Activated T-cell treated with anti-CD3 and anti-CD28 coated beads, Interleukin-2, amount 50 U/mL, for 72 hours (primary cell): ENCODE measurements at places on chromosomes 16 and 17.
A peak's percentile ranks its signal among the peaks of the same experiment; 100 is the strongest.

GRCh38 chr17:63099425-63099824 lies 133.4 kb downstream of the TANC2 start:
- no peak overlapping the region for H3K4me3 ChIP-seq
- peaks cover 4% of the 10 kb centered on the region for H3K4me1 ChIP-seq
- DNase-seq, result no peak
- no peak overlapping the region for H3K27ac ChIP-seq
- H3K27me3 ChIP-seq, result no peaks in the 10 kb centered on the region

DNA sequence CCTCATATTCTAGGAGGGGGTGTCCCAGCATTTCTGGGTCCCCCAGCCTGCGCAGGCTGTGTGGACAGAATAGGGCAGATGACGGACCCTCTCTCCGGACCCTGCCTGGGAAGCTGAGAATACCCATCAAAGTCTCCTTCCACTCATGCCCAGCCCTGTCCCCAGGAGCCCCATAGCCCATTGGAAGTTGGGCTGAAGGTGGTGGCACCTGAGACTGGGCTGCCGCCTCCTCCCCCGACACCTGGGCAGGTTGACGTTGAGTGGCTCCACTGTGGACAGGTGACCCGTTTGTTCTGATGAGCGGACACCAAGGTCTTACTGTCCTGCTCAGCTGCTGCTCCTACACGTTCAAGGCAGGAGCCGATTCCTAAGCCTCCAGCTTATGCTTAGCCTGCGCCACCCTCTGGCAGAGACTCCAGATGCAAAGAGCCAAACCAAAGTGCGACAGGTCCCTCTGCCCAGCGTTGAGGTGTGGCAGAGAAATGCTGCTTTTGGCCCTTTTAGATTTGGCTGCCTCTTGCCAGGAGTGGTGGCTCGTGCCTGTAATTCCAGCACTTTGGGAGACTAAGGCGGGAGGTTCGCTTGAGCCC lies 11.6 kb downstream of the STH start:
- H3K27ac ChIP-seq, result no peak overlapping the region
- H3K4me1 ChIP-seq, result no peaks in the 10 kb centered on the region
- H3K27me3 ChIP-seq, result peaks cover 6% of the 10 kb centered on the region

GRCh38 chr16:50889746-50890145 lies 147.9 kb downstream of the CYLD start:
- H3K36me3 ChIP-seq, result no peaks in the 10 kb centered on the region

DNA sequence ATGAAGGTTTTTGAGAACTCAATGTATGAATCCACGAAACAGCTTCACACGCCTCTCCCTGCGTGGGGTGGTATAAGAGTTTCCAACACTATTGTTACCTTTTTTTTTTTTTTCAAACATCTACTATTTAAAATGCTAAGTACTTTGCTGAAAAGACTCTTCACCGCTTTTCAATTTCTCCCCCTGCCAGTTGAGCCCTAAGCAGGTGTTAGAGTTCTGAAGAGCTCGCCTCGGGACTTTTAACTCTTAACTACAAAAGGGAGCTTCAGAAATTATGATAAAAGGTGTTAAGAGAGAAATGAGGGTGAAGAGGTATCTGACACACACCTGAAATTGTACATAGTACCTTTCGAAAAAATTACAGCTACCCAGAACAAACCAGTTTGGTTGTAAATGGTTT lies 20.9 kb upstream of the PSMD7 start:
- H3K36me3 ChIP-seq, result peaks cover 3% of the 10 kb centered on the region
- H3K27me3 ChIP-seq, result peaks cover 19% of the 10 kb centered on the region
- no peaks in the 10 kb centered on the region for H3K4me1 ChIP-seq
- H3K4me3 ChIP-seq, result no peak overlapping the region

- no peaks in the 10 kb centered on the region for H3K27me3 ChIP-seq
- no peaks in the 10 kb centered on the region for H3K36me3 ChIP-seq
- no peak overlapping the region for H3K4me3 ChIP-seq
- no peak for DNase-seq
- no peaks in the 10 kb centered on the region for H3K4me1 ChIP-seq
- H3K27ac ChIP-seq, result no peak overlapping the region
These were observed 234.7 kb upstream of the MAF start for GRCh38 chr16:79835194-79835593.

GRCh38 chr17:61986898-61987297 lies 59.1 kb upstream of the INTS2 start:
- H3K4me3 ChIP-seq, result no peak overlapping the region
- no peaks in the 10 kb centered on the region for H3K27me3 ChIP-seq
- H3K4me1 ChIP-seq, result no peaks in the 10 kb centered on the region
- no peak overlapping the region for H3K27ac ChIP-seq
- no peak for DNase-seq

GRCh38 chr17:28916302-28916934 lies 13.5 kb upstream of the DHRS13 start:
- DNase-seq, result no peak
- peaks cover 24% of the 10 kb centered on the region for H3K4me1 ChIP-seq
- peak overlapping the region; percentile 72 for H3K27ac ChIP-seq

GRCh38 chr16:10242916-10243315 lies 60.7 kb upstream of the GRIN2A start:
- no peak overlapping the region for H3K4me3 ChIP-seq
- H3K27me3 ChIP-seq, result peaks cover 7% of the 10 kb centered on the region
- no peak overlapping the region for H3K27ac ChIP-seq
- H3K36me3 ChIP-seq, result no peaks in the 10 kb centered on the region
- H3K4me1 ChIP-seq, result no peaks in the 10 kb centered on the region

DNA sequence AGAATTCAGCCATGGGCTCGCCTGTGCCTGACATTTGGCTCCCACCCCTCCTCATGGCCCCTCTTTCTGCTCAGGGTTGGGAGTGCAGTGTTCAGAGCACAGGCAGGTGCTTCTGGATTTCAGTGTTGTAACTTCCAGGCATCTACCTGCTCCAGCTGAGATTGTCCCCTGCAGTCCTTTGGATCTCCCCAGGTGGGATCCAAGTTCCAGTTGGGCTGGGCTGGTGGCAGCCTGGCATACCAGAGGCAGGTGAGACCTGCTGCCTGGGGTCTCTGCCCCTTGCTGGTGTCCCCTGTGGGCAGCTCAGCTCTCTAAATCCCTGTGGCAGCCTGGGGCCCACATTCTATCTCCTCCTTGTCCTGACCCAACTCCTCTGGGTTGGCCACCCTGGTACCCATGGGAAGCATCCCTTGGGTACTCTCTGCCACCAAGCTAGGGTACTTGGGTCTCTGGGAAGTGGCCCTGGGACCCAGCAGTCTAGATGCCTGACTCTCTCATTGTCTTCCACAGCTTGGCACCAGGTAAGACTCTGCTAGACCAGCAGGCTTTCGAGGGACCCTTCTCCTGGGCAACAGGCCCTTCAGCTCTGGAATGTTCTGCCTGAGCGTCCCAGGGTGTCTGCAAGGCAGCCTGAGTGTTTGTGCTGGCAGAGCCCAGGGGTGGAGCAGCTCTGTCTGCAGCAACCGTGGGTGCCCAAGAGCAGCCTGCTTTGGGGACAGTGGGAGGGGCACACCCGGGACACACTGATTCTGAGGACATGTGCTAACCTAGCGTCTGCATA lies 42.5 kb downstream of the DNAH17 start:
- no peaks in the 10 kb centered on the region for H3K36me3 ChIP-seq
- H3K4me3 ChIP-seq, result no peak overlapping the region
- DNase-seq, result no peak
- no peaks in the 10 kb centered on the region for H3K27me3 ChIP-seq

GRCh38 chr17:11720816-11721215 lies 122.5 kb downstream of the DNAH9 start:
- no peak for DNase-seq
- no peaks in the 10 kb centered on the region for H3K4me1 ChIP-seq
- H3K36me3 ChIP-seq, result no peaks in the 10 kb centered on the region
- H3K4me3 ChIP-seq, result no peak overlapping the region
- no peak overlapping the region for H3K27ac ChIP-seq

DNA sequence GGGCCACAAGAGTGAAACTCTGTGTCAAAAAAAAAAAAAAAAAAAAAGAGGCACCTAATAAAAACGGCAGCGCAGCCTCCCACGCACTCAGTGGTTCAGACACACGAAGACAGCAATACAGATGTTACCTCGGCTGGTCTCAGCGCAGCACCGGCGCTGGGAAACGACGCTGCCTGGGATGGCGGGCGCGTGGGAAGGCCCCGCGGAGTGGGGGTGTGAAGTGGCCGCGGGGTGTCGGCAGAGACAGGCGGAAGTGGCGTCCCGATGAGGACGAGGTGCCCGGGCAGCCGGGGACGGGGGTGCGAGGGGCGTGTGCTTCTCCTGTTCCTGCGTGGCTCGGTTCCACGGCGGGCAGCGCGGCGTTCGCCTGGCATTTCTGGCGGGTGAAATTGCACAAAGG lies 179.4 kb downstream of the BANP start:
- no peaks in the 10 kb centered on the region for H3K4me1 ChIP-seq
- no peak overlapping the region for H3K27ac ChIP-seq
- DNase-seq, result no peak
- no peaks in the 10 kb centered on the region for H3K36me3 ChIP-seq
- H3K4me3 ChIP-seq, result no peak overlapping the region

DNA sequence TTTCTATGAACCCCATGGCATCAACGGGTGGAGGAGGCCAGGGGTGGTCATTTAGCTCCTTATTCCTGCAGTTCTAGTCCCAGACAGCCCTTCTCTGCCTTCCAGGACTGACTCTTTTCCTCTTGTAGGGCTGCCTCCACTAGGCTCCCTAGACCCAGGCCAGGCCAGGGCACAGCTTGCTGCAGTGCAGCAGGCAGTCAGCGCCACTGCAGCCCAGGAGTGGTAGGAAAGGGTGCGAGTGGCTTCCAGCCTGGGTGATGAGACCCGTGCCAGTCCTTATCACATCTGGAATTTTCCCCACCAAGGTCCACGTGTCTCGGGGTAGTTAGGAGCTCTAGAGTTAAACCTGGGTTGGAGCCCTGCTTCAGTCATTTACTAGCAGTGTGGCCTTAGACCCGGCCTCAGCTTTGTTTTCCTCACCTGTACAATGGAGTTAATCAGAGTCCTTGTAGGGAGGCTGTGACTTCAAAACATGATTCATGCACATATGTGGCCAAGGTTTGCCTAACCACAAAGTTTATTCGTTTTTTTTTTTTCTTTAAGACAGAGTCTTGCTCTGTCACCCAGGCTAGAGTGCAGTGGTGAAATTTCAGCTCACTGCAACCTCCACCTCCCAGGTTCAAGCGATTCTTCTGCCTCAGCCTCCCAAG lies 4.7 kb downstream of the SLC5A11 start:
- H3K4me1 ChIP-seq, result peaks cover 25% of the 10 kb centered on the region
- H3K36me3 ChIP-seq, result no peaks in the 10 kb centered on the region
- peak overlapping the region; percentile 60 for H3K4me3 ChIP-seq
- peak; percentile 44 for DNase-seq
- H3K27me3 ChIP-seq, result no peaks in the 10 kb centered on the region

DNA sequence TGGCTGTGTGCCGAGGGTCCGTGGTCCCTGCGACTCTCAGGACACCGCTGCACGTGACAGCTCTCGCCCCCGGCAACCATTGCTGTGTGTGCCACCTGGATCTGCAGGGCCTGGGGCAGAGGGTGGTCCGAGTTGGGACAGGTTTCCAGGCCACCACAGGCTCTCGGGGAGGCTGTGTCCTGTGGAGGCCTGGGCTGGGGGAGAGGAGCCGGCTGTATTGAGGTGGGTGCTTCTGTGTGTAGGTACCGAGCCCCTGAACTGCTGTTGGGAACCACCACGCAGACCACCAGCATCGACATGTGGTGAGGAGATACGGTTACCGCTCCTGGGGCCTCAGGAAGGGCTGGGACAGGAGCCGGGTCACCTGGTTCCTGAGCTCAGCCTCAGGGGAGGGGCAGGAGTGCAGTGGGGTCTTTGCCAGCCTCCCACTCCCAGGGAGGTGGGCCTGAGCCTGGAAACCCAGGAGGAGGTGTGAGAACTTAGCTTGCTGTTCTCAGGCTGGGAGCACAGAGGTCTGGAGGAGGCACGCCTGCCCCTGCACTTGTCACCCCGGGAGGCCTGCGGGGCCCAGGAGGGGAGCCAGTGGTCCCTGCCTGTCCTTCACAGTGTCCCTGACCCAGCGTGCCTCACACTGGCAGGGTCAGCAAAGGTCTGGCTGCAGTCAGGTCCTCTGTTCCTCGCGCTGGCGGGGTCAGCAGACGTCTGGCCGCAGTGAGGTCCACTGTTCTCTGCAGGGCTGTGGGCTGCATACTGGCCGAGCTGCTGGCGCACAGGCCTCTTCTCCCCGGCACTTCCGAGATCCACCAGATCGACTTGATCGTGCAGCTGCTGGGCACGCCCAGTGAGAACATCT lies 7.3 kb downstream of the SPATA2L start:
- peaks cover 3% of the 10 kb centered on the region for H3K36me3 ChIP-seq
- H3K4me1 ChIP-seq, result peaks cover 10% of the 10 kb centered on the region
- H3K27me3 ChIP-seq, result no peaks in the 10 kb centered on the region

DNA sequence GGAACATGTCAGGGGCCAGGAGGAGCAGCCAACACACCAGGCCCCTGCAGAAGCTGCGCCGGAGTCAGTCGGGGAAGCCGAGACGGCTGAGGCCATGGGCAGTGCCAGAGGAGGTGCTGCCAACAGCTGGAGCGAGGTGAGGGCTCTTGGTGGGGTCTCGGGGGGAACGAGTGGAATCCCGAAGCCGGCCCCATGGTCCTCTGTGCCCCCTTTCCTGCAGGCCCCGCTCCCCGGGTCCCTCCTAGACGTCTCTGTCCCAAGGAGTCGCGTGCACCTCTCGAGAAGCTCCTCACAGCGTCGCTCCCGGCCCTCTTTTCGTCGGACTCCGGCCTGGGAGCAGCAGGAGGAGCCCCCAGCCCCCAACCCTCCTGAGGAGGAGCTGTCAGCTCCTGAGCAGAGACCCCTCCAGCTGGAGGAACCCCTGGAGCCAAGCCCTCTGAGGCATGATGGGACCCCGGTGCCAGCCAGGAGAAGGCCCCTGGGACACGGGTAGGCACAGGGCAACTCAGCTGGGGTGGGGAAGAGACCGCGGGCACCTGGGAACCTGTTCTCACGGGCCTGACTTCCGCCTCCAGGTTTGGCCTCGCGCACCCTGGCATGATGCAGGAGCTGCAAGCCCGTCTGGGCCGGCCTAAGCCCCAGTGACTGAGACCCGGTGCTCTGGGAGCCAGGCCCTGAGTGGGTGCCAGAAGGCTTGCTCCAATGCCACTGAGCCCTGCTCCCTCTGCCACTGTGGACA lies 3.6 kb downstream of the APOBR start:
- no peak overlapping the region for H3K4me3 ChIP-seq
- no peak for DNase-seq
- no peaks in the 10 kb centered on the region for H3K36me3 ChIP-seq
- H3K27ac ChIP-seq, result no peak overlapping the region
- H3K27me3 ChIP-seq, result no peaks in the 10 kb centered on the region

GRCh38 chr16:79013930-79014660 lies 586.4 kb downstream of the MAF start:
- no peak overlapping the region for H3K4me3 ChIP-seq
- H3K27ac ChIP-seq, result peak overlapping the region; percentile 9
- no peaks in the 10 kb centered on the region for H3K36me3 ChIP-seq
- H3K4me1 ChIP-seq, result peaks cover 20% of the 10 kb centered on the region
- H3K27me3 ChIP-seq, result no peaks in the 10 kb centered on the region

- no peak overlapping the region for H3K27ac ChIP-seq
- no peaks in the 10 kb centered on the region for H3K36me3 ChIP-seq
- H3K27me3 ChIP-seq, result peaks cover 23% of the 10 kb centered on the region
- no peak for DNase-seq
- H3K4me3 ChIP-seq, result no peak overlapping the region
These were observed 96.5 kb downstream of the WSCD1 start for GRCh38 chr17:6166492-6167179.

GRCh38 chr17:70208080-70208794 lies 38.9 kb downstream of the KCNJ2 start:
- no peak overlapping the region for H3K27ac ChIP-seq
- H3K27me3 ChIP-seq, result no peaks in the 10 kb centered on the region
- DNase-seq, result no peak
- H3K4me1 ChIP-seq, result no peaks in the 10 kb centered on the region
- no peaks in the 10 kb centered on the region for H3K36me3 ChIP-seq

GRCh38 chr17:5770441-5771270 lies 186.3 kb upstream of the NLRP1 start:
- H3K4me3 ChIP-seq, result no peak overlapping the region
- H3K4me1 ChIP-seq, result no peaks in the 10 kb centered on the region
- H3K27ac ChIP-seq, result no peak overlapping the region
- H3K27me3 ChIP-seq, result peaks cover 46% of the 10 kb centered on the region
